GF-D8 (cell line): ENCODE measurements at places on chromosomes 4 and X.

DNA sequence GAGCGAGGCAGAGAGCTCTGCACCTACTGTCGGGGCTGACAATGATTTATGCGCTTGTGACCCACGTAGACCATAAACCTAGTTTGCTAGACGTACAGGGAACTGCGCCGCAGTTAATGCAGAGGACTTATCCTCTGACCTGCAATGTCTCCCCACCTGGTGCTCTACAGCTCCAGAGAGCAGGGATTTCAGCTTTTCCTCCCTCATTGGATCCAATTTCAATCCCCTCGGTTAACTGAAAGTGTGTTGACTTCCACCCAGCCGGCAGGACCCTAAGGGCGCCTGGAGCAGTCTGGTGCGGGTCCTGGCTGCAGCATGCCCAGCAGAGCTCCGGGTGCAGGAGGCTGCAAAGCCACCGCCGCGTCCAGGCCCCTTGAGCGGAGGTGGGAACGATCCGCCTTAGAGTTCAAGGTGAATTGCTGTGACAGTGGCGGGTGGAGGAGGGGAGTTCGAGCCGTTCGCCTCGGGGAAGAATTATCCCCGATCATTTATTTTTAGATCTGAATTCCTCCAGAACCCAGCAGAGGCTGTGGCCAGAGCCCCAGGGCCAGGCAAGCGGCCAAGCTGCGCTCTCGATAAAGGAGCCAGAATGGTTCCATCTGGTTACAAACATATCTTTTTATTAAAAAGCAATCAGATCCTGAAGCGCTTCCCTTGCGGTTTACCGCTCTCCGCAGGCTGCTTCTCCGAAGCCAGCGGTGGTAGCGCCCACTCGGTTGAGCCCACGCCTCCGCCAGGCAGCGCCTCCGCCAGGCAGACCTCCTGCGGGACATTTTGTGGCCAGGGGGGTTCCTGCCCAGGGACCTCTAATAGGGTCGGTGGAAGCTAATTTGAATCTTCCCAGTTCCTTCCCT, 66.0 kb downstream of the FBXO8 start:
- no peak for DNase-seq

- DNase-seq: no peak
Measured at GRCh38 chrX:121598356-121598755, 550.9 kb downstream of the GLUD2 start.

- peak; percentile 3 for DNase-seq
Measured at GRCh38 chr4:106502106-106502699, 133.6 kb upstream of the GIMD1 start.

GRCh38 chr4:76951672-76952010, 2.1 kb downstream of the SEPTIN11 start:
- DNase-seq: no peak

DNA sequence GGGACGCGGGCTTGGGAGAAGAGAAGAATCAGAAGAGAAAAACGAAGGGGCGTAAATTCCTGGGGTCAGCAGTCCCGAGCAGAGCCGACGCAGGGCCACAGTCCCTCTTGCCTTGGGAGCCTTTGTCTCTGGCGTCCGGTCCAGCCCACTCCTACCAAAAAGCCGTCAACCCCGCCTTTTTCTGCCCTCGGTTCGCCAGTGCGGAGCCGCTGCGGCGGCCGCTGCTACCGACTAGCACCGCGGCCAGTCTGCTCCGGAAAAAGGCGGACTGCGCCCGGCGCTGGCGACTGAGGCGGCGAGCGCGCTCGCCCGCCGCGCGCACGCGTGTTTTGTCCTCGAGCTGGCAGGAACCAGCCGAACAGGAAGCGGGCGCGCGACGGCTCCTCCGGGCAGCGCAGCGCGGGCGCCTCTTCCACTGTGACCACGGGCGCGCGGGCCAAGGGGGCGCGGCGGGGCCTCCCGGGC, 502 bp downstream of the HNRNPDL start:
- peak; percentile 34 for DNase-seq

DNA sequence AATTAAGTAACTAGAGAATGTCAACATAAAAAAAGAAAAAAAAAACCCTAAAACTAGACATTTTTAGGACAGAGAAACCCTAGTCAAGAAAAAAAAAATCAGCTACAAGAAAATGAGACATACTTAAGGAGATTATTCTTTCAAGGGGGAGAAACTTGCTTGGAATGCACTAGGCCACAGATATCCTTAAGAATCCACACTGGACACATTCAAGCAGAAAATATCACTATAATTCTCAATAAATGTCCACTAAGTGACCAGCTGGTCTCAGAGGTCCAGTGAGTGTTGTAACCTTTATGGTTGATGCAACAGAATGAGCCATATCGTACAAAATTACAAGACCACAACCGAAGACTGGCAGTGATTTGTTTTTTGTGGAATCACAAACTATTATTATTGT, 15.6 kb upstream of the IBSP start:
- DNase-seq: no peak

GRCh38 chr4:177761692-177762091, 319.5 kb upstream of the AGA start:
- no peak for DNase-seq

DNA sequence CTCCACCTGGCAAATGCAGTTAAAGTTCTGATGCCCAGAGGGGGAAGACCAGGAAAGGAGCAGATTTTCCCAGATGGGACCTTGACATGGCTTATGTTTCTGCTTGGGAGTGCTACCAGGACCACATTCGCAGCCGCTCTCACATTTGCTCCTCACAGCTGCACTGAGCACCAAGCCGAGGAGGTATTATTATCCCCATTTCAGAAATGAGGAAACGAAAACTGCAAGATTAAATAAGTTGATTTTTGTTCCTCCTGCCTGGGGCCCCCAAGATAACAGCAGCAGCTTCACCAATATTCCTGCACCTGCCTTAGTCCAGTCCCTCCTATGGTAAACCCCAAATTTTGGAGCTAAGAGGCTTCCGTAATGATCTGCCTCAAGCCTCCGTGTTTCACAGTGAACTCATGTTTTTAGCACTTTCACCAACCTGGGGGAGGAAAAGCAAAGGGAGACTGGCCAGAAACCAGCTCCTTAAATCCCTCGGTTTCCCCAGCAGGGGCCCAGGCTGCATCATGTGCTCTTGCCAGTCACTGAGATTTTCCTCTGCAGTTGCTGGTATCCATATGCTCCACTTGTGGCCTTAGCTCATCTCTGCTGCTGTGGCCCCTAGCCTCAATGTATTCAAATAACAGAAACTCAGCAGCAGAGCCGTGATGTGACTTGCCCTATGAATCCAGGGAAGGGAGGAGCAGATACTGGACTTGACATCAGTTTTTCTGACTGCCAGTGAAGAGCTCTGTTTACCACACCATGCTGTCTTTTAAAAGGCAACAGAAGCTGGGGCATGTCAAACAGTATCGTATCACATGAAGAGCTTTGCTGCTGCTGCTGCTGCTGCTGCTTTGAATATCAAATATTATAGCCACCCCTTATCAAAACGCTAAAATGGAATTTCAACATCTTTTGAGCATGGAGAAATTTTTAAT, 95.5 kb upstream of the KLHL13 start:
- DNase-seq: no peak

- peak; percentile 27 for DNase-seq
Measured at GRCh38 chr4:105709081-105709450, 482 bp downstream of the GSTCD start.

DNA sequence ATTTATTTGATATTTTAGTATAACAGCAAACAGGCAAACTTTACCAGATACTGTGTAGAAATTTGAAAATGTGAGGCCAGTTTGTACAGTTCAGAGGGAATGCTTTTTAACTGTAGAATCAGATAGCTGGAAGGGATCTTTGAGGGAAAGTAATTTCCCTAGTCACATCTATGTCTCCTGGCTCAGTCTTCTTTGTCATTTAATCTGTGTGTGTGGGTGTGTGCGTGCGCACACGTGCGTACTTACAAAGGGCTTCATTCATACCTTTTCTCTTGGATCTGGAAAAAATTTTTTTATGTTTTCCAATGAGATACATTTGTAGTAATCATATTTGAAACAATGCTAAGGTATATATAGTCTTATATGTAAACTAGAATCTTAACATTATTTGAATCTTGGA, 44.6 kb downstream of the IL13RA1 start:
- DNase-seq: no peak

DNA sequence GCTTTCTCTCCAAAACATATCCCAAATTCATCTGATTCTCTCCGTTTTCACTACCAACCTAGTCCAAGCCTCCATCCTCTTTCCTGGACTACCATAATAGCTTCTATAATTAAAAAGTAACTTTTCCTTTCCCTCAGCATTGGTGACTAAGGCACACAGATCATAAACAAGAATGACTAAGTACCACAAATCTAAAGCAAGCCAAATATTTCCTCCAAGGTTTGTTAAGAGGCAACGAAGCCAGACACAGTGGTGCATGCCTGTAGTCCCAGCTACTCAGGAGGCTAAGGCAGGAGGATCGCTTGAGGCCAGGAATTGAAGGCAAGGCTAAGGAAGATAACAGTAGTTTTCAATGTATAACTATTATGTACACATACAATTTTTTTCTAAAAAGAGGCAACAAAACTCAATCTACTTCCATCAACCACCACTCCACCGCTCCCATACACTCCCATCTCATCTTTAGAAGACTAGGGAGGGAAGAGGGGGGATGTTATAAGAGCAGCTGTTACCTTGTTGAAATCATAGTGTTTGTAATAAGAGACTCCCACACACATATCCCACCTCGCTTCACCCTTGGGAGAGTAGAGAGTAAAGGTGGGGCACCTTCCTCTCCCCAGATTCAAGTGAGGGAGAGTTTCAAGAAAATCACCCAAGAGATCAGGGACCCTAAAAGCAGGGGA, 4.2 kb upstream of the JCHAIN start:
- DNase-seq: no peak

DNA sequence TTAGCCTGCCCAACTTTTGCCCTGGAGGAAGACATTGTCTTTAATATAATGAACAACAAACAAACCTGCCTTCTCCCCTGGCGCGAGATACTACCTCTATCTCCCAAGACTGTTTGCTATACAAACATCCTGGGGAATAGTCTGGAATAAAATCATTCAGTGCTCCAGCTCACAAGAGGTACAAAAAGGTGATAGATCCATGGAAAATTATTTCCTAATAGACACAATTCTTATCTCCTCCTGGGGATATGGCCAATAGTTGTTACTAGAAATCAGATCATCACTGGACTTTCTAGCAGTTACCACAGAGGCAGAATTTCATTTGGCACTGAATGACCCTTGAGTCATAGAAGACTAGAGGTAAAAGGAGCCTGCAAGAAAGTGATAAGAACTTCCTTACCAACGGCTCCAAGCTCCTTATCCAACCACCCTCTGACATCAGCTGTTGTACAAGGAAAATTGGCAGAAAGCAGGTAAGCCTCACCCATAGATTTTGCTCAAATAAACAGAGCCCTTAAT, 38.1 kb downstream of the MID1 start:
- DNase-seq: no peak

- no peak for DNase-seq
Measured at GRCh38 chr4:166309286-166309685, 436.2 kb downstream of the TLL1 start.
